ENCODE measurements at places on chromosomes 2 and 18.

DNA sequence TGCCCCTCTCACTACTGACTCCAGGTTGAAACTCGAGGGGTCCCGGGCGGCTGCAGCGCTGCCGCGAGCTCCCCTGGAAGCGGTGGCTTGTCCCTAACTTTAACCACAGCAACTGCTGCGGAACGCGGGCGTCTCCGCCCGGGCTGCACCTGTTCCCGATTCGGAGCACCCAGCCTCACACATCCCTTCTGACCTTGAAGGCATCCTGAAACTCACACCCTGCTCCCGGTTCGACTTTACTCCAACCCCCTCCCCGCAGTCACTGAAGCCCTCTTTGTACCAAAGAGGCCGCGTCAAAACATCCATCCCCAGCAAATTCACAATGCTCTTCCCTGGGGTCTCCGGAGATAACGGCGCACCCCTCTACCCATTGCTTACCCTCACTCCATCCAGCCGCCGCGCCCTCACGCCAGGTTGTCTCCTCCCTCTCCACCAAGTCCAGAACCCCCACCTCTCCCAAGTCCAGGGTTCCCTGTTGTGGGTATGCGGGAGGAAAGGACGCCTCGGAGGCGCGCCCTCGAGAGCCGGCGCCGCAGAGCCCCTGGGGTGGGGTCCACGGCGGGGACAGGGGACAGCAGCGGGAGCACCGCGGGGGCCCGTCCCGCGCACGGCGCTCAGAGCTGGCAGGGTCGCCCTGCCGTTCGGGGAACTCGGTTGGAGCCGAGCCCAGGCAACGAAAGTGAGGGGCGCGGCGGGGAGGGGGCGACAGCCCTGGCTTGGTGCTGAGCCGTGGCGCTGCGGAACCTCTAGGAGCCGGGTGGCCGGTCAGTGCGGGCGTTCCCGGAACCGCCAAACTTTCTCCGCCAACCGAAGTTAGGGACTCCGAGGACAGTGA is 934 bp downstream of the MYO5B start:
- no peak for DNase-seq

GRCh38 chr2:227816507-227817294 is 3.1 kb downstream of the CCL20 start:
- no peak for DNase-seq

DNA sequence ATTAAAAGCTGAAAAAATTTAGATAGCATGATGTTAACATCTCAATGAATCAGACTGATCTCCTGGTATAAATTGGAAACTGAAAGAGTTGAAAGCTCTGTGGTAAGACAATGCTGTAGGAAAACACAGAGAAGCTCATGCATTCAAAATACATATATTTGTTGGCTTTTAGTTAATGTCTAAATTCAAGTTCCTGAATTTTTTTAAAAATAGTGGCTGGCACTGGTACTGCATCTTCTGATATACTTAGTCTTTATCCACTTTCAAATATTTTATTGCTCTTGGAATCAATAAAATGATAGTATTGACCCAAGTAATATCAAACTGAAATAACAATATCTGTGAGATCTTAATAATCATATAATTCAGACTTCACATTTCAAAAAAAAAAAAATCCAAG is 151.4 kb upstream of the FIGN start:
- no peak for DNase-seq

GRCh38 chr18:67072791-67073190 is 443.7 kb downstream of the DSEL start:
- DNase-seq: no peak

DNA sequence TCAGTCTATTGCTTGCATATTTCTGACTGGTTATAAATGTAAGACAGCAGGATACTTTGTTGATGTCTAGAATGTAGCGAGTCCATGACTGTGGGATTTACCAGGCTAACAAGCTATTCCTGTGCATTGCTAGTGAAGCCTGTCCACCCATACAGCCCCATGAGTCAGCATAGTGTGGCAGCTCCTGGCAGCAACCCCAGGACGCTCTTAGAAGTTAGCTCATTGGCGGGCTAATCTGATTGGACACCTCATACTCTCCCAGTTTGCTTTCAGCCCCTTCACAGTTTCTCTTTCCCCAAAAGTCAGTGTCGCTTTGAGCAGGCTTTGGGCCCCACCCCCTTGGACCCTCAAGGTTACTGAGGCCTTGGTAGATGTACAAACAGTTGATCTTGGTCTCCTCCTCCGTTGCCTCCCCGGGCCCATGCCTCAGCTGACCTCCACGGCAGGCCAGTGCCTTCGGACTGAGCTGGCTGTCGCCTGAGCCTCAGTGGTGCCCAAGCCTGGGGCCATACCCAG is 48.0 kb downstream of the COA5 start:
- DNase-seq: peak; percentile 81

- no peak for DNase-seq
These were observed 4.7 kb downstream of the SLC25A12 start for GRCh38 chr2:171889333-171889732.

DNA sequence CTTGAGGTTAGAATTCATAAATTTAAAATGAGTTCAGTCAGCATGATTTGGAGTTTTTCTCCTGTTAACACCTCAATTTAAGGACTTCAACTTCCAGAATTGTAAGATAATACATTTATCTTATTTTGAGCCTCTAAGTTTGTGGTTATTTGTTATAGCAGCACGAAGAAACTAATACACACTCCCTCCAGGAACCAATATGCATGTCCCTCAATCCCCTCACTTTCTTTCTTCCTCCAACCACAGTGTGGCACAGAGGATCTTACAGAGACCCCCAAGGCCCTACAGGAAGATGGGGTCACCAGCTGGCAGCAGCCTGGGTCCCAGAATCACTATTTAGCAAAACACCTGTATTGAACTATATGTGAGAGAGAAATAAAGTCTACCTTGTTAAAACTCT is 242.0 kb downstream of the RAD51AP2 start:
- no peak for DNase-seq

GRCh38 chr2:133431289-133431688 is 137.0 kb downstream of the NCKAP5 start:
- no peak for DNase-seq

DNA sequence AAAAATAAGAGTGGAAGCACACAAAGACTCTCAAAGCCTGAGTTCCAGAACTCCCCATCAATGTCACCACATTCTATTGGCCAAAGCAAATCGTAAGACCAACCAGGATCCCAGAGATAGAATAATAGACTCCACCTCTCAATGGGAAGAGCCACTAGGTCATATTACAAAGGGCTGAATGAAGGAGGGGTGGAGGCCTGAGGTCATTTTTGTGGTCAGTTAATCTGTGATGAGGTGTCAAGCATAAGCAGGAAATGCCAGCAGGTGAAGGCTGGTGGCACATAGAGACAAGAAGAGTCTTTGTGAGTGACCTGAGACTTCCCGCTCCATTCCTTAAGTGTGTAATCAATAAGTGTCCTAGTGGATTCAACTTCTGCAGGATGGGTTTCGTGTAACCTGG is 144.3 kb downstream of the TFCP2L1 start:
- DNase-seq: no peak

DNA sequence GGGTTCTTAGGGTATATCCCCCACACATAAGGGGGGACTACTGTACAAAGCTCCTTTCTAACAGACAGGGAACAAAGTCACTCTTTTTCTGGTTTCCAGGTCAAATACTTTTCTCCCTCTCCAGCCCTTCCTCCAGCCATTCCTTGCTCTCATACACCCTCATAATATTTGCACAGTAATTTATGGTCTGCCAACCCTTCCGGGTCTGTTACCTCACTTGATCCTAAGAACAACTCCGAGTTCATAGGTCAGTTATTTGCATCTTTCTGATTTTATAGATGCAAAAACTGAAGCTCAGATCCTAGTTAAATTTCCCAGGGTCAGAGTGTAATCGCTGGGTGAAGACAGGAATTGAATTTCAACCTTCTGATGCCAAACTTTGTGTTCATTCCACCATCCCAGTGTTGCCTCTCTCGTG is 14.8 kb upstream of the MATN3 start:
- DNase-seq: no peak

GRCh38 chr2:234147335-234147861 is 96.9 kb downstream of the SPP2 start:
- DNase-seq: peak; percentile 15

- DNase-seq: no peak
These were observed 86.0 kb upstream of the MAPK4 start for GRCh38 chr18:50473881-50474280.

DNA sequence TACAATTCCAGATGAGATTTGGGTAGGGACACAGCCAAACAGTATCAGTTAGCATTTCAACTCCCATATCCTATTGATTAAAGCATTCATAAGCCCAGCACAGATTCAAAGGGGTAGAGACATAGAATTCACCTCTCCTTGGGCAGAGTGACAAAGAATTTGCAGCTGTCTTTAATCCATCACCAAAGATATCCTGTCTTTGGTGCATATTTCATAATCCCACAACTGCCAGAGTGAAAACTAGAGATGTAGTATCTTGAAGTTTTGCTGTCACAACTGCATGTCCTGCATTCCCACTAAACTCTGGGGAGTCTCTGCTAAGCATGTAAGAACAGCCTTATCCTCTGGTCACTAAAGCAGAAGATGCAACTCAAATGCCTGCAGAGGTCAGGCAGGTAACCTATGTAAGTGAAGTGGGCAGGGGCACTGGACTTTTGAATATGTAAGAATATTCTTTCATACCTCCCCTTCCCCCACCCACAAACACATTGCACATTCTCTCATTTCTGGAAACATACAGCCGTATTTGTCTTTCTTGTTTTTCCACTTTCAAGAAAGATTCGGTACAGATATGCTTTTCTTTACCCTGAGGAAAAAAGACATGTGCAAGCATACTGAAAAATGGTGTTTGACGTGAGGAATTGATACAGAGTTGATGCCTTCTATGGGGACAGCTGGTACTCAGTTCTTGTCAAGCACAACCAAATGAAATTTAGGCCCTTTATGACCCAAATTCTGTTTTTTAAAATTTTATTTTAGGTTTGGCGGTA is 283.1 kb downstream of the SP3 start:
- no peak for DNase-seq

GRCh38 chr2:159737292-159737916 is 25.1 kb downstream of the MARCHF7 start:
- DNase-seq: peak; percentile 17

DNA sequence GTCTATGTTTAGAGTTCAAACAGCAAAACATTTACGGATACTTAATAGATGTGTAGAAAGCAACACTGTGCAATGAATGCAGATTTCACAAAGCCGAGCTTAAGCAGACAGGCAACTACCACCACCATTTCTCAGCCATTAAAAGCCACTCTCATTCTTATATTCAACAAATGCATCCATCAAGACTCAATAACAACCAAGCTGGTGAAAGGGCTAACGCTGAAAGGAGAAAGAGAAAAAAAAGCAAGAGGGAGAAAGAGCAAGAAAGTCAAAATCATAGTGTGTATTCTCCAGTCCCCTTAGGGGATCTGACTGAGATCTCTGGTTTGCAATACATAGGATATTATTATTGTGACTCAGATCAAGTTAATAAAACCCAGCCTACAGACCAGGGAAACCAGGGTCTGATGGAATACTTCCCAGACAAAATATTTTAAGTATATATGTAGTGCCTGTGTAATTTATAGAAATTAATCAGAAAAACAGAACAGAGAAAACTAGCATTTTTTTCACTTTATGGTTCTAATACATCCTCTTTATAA is 14.1 kb downstream of the SATB2 start:
- DNase-seq: peak; percentile 69

DNA sequence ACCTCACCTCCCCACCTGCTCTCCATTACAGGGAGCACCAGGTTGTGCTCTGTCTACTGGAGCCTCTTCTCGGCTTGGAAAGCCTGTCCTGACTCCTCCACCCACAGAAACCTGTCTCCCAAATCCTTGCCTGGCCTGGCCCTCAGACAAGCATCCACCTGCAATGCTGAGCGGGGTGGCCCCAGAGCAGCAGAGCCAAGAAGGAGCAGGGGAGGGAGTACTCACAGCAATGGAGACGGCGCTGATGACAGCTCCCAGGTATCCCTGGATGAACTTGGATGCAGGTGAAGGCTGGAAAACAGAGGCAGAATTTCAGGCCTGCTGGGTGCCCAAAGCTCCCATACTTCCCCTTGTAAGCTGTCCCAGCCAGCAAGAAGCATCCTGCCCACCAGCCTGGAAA is 72.8 kb downstream of the SFXN5 start:
- no peak for DNase-seq

DNA sequence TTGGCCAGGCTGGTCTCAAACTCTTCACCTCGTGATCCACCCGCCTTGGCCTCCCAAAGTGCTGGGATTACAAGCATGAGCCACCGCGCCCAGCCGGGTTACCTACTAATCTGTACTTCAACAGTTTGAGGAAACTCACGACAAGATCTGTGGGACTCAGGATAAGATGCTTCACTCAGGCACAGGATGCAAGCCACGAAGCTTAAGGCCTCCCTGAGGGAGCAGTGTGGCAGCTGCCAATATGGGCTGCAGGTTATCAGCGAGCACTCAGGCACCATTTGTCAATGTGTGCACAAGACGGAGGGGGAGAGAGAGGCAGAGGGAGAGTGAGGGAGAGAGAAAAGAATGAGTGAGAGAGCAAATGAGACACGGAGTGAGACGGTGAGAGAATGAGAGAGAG is 173.6 kb upstream of the RAB6C start:
- DNase-seq: no peak

GRCh38 chr2:103667335-103667884 is 905.6 kb downstream of the TMEM182 start:
- DNase-seq: no peak

DNA sequence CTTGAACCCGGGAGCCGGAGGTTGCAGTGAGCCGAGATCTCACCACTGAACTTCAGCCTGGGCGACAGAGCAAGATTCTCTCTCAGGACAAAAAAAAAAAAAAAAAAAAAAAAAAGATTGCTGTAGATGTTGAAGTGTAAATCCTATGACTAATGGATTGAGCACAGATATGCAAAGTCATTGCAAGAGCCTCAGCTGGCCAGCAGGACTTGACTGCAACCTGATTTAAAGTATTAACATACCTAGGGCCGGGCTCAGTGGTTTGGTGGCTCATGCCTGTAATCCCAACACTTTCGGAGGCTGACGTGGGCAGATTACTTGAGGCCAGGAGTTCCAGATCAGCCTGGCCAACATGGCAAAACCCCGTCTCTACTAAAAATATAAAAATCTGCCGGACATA is 103.4 kb upstream of the MSH2 start:
- peak; percentile 80 for DNase-seq
